ENCODE measurements at places on chromosomes 5 and 9.
A peak's percentile ranks its signal among the peaks of the same experiment; 100 is the strongest.

DNA sequence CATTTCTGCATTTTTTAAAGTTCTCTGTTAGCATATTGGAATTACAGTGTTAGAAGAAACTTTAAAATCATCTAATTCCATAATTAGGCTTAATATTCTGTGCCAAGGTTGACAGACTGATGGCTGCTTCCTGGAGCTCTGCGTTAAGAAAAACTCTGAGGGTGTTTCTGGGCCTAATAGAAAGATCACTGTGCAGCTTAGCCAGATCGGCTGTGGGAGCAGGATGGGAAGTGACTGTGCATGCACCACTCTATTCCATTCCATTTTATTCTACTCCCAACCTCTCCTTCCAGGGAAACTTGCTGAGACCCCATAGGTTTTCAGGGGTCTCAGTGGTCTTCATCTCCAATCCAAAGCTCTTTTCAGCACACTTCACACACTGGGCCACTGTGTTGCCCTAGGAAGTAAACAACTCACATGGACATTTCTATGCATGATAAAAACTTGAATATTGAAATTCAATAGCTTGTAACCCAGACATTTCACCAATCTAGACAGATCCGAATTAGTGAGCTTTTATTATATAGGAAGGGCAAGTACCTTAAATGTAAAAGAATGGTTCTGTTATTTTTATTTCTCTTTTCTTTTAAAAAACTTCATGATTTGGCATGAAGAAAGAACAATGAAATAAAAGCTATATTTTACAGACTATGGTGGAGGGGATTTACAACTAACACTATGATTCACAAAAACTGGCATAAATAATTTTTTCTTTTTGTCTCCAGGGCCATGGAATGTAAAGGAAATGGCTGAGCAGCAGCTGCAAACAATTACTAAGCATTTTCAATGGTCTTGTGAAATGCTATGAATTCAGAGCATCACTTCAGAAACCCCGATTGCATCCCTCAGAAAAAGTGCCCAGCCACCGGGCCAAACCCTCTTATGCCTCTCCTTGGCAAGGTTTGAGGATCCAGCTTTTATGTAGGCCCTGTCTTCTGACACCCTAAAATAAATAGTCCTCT, 51.4 kb upstream of the DAB2 start:
- peak; percentile 59 for DNase-seq

- DNase-seq, result peak; percentile 88
Measured at GRCh38 chr5:131466171-131466766, 168.8 kb downstream of the RAPGEF6 start.

DNA sequence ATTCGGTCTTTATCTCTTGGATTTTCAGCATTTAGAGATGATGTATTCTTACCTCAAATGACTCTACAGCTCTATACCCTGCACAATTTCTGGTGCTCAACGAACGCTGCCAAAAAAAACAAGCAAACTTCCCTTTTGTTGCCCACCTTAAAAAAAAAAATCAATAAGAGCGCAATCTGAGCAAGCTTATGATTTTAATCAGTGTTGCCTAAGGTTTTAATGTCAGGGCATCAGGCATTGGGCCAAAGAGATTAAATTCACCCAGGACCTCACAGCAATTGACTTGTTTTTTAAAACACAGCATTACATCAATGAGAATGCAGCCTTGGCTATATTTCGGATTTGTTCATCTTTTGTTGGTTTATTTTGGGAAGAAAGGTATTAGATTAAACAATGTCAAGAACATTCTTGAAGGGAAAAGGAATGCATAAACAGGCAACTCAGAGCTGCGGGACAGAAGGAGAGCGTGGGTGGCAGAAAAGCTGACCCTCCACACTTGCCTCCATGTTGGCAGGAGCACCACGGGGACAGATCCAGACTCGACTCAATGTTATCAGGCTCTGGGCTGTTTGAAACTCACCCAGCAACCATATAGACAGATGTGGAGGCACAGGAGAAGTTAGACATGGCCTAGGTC, 127.5 kb upstream of the DAPK1 start:
- no peak for DNase-seq

DNA sequence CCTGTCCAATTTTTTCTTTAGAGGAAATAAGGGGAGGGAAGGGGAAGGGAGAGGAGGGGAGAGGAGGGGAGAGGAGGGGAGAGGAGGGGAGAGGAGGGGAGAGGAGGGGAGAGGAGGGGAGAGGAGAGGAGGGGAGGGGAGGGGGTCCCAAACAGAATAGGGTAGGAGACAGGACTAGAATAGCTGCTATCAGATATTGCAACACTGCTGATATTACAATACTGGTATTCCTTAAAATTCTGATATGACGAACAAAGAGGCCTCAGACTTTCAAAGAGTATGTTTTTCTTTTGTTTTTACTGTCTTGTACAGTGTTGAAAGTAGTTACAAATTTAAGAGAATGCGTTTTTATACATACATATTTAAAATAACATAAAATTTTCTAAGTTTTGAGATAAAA, 67.5 kb downstream of the RICTOR start:
- no peak for DNase-seq

GRCh38 chr5:60538426-60538825, 161.5 kb downstream of the DEPDC1B start:
- DNase-seq, result no peak

- no peak for DNase-seq
Measured at GRCh38 chr5:38940230-38940858, 94.5 kb downstream of the OSMR start.
